ENCODE measurements at places on chromosomes 12 and 14.

GRCh38 chr14:30389134-30389876, 169.7 kb upstream of the G2E3 start:
- DNase-seq, result no peak

GRCh38 chr12:88520436-88520820, 59.8 kb downstream of the KITLG start:
- no peak for DNase-seq

DNA sequence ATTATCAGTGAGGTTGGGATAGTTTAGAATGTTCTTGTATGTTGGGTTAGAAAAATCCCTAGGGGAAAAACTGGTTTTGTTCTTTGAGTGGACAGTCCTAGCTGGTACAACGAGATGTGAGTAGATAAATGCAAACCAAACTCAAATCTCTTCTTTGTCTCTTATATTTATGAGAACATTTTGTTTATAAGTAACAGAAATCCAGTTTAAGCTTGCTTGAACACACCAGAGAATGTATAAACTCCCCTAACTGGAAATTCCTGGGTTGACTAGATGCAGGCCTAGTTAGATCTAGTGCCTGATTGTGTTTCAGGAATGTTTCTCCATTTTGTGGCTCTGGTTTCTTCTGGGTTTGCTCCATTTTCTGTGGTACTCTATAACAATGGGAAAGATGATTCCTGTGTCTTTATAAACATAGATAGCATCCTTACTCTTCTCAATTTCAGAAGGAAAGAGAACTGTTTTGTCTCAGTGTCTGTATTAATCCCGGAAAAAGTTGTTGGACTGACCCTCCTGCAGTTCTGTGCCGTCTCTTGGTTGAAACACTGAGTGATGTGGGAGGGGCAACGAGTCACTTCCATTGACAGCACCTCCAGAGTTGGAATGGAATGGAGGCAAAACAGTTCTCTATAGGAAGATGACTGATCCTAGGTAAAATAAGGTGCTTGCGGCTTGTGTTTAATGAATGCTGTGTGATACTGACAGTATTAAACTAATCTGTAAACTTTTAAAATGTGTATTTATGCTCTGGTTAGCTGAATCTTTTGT, 244.8 kb downstream of the TMTC2 start:
- no peak for DNase-seq

- DNase-seq, result peak; percentile 24
Observed at GRCh38 chr12:49358483-49359141, 8.7 kb upstream of the SPATS2 start.

DNA sequence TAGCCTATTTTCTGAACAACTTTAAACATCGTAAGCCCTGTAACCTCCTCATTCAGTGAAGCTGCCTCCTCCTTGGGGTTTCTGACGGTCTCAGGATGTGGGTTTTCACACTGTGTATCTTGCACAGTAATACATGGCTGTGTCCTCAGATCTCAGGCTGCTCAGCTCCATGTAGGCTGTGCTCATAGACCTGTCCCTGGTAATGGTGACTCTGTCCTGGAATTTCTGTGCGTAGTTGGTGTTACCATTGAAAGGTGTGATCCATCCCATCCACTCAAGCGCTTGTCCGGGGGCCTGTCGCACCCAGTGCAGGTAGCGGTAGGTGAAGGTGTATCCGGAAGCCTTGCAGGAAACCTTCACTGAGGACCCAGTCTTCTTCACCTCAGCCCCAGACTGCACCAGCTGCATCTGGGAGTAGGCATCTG, 980.5 kb downstream of the TMEM121 start:
- DNase-seq, result peak; percentile 18

- no peak for DNase-seq
Observed at GRCh38 chr12:104676636-104677035, 219.9 kb downstream of the CHST11 start.

GRCh38 chr12:112518365-112518735, 99.6 kb downstream of the PTPN11 start:
- no peak for DNase-seq

- DNase-seq, result peak; percentile 24
Observed at GRCh38 chr12:49296034-49296835, 1.3 kb downstream of the PRPH start.

DNA sequence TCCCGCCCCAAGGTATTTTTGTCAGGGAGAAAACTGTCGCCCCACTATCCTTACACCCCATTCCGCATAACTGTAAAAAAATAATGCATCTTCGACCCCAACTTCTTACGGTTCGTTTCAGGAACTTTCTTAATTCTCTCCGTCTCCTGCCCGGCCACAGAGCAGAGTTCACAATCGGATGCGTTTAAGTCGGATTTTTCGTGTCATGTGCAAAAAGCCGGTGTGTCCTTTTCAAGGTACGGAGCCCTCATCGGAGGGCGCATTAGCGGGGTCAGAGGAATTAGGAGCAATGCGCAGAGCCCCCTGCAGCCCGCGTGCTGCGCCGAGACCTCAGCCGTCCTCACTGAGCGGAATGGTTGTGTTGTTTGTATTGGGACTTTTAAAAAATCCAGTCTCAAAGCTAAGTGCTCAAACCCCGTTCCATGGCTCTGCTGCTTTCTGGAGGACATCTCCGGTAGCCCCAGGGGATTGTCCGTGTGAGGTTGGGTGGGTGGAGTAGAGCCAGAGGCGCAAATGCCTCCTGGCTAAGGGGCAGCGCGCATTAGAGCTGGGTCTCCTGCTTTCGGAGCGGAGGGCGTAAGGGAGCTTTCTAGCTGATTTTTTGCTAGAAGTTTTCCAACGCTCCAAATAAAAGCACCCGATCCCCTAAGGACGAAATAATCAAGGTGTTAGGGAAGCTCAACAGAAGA, 3.9 kb upstream of the GSC start:
- no peak for DNase-seq

DNA sequence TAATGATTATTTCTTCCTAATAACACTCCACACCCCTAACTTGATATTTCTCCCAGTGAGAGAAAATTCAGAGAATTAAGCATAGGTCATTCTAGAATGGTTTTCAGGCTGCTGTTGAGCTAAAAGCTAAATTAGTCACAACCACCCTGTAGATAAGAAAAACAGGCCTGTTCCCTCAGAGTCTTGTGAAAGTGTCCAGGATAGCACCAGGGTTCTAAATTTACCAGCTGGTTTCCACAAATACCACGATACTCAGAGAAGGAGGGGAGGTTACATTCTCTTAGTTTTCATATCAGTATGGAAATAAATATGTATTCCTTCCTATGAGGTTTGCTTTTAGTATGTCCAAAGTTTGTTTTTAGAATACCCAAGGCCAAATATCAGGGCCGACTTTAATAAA, 66.0 kb upstream of the YARS2 start:
- no peak for DNase-seq

DNA sequence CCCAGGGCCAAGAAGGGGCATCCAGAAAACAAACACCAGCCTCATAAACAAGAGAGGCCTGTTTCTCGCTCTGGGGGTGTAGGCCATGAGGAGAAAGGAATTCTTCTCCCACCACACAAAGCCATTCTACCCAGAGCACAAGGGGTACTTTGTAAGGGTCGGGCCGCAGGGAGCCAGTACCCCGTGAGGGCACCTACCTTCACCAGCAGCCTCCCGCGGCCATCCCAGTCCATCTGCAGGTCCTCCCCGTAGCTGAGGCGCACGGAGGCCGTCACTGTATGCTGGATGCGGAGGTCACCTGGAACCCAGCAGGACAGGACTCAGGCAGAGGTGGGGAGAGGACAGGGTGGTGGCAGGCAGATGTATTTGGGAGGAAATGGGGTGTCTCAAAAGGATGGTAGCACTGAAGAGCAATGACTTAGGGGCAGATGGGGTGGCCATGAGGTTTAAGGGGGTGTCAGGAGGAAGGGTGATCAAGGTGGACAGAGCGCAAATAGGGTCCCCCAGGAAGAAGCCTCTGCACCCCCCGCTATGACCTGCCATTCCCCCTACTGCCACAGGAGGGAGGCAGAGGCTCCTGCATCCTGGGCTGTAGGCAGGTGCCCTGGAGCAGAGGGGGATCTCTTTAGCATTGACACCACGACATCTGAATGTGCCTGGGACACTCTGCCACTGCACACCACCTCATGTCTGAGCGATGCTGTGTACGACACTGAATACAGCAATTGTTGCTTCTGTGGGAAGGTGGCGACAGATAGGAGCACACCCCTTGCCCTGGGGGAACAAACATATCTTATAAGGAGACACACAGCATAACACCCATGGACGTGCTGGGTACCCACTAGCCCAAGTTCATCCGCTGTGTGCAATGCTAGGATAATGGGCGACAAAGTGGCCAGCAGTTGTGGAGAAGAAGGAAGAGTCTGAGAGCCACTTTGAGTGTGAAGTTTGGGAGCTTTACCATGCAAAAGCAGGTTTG, 61.4 kb downstream of the VWF start:
- peak; percentile 43 for DNase-seq

DNA sequence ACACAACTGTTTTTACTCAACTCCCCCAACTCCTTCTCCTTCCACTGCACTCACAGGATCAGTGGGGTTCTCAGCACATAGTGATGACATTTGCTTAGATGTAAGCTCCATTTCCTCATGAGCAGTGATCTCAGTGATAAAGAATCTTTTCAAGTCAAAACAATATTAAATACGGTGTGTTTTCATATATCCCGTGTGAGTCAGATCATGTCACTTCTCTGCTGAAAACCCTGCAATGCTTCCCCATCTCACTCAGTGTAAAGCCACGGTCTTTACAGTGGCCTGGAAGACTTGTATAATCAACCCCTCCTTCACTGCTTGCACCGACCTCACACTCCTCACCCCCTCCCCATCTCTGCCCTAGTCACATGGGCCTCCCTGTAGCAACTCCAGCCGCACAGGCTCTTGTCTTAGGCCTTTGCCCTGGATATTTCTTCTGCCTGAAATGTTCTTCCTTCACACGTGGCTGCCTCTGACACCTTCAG, 149.7 kb upstream of the ARHGAP5 start:
- DNase-seq, result no peak

- DNase-seq, result peak; percentile 74
Observed at GRCh38 chr12:122895704-122896636, at the start of gene VPS37B. TSS of gene VPS37B (minus strand) at chr12:122896124. CDS start at chr12:122896062, 62 bp downstream.

GRCh38 chr12:118068445-118068844, 7.5 kb upstream of the WSB2 start:
- DNase-seq, result no peak

DNA sequence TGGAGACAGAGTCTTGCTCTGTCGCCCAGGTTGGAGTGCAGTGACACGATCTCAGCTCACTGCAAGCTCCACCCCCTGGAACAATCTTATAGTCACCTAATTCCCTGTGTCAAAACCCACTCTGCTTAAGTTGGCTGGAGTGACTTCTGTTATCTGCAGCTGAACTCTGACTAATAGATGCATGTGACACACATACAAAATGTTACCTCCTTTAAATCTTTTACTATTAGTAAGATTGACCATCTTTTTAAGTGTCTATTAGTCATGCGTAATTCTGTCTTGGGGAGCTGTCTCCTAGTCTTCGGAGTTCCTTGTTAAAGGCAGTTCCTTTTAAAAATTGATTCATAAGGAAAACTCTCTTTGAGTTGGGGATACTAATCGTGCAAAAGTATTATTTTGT, 7.4 kb downstream of the IFI27L1 start:
- DNase-seq, result no peak

DNA sequence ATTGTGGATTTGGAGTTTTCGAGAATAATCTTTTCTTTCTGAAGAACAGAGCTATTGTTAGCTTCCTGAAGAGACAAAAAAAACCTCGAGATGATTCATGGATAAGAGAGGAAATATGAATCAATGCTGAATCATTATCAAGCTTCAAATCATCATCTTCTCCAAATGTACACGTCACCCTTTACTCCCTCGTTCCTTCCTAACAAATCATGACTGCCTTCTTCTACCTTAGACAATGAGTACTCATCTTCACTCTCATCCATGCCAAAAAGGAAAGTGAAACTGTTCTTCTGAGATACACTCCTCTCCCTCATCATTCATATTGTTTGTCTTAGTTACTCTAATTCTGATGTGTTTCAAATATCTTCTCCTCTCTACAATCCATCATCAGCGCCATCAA, 1115.8 kb upstream of the ATXN7L3B start:
- no peak for DNase-seq

DNA sequence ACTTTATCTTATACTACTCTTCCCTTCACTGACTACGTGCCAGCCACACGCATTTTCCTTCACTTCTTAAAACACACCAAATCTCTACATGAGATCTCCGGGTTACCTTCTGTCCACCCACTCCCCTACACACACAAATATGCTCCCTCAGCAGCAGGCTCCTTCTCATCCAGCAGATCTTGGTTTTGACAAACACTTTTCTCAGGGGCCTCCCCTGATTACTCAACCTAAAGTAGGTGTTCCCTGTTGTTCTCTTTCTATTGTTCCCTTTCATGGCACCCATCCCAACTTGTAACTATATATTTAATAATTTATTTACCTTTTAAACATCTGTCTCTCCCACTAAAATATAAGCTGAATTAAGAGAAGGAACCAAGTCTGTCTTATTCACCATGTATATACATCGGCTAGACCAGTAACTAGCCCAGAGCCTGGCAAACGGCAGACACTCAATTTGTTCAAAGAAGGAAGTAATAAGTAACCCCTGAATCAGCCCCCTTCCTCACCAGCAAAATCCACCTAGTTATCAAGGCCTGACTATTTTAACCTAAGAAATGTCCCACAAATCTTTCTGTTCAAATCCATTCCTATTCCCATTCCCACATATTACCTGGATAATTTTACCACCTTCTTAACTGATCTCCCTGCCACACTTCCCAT, 2.7 kb downstream of the C2CD5 start:
- DNase-seq, result no peak

GRCh38 chr12:1083889-1084262, 92.9 kb downstream of the ERC1 start:
- DNase-seq, result no peak

DNA sequence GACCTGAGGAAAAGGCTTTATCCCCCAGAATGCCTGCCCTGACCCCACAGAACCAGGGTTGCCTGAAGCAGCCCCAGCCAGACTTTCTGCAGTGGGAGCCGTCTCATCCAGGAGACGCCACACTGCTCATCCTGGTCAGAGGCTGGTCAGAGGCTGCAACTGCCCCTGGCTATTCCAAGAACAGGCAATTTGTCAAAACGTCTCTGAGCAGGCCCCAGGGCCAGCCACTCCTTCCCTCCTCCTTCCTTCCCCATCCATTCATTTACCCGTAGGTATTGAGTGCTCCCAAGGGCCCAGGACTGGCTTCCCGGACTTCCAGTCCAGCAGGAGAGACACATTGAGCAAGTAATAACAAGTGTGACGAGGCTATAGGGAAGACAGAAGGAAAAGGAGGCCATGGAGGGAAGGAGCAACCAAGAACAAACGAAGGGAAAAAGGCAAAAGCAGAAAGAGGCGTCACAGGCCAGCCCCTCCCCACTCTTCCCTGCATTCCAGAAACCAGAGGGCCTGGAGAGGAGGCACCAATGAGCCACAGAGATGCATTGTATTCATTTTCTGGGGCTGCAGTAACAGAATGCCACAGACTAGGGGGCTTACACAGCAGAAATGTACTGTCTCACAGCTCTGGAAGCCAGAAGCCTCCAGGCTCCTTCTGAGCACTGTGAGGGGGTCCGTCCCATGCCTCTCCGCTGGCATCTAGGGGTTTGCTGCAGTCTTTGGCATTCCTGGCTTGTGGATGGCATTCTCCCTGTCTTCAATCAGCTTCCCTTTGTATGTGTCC, 21.0 kb upstream of the CD9 start:
- DNase-seq, result no peak

GRCh38 chr12:46921764-46922133, 96.0 kb upstream of the SLC38A4 start:
- no peak for DNase-seq

Measured in stimulated activated CD8-positive, alpha-beta memory T cell treated with anti-CD3 and anti-CD28 coated beads, Interleukin-15, amount 100 ng/mL, for 1 hour (primary cell).